Bronchial epithelial cell (primary cell): ENCODE measurements at places on chromosomes 1 and 21. TPM values are rescaled to one million over a fixed set of nuclear protein-coding genes. Genes with fewer than 3 reads are reported as not detected.

The F11R gene
- 269 and 280 TPM in 2 replicates for total RNA-seq

The TIE1 gene
- 0.53 TPM in 1 of 2 replicates, not detected in the other for total RNA-seq

The ZNF648 gene
- not detected in 2 replicates for total RNA-seq

The MRPS21 gene
- 49.5 and 53.5 TPM in 2 replicates for total RNA-seq

The HSD3B2 gene
- not detected in 2 replicates for total RNA-seq

The CHI3L1 gene
- 0.79 and 1.7 TPM in 2 replicates for total RNA-seq

The KIF21B gene
- total RNA-seq: 4.2 and 5.6 TPM in 2 replicates

The AUNIP gene
- total RNA-seq: 2.4 TPM in 2 replicates

The BATF3 gene
- 0.26 TPM in 1 of 2 replicates, not detected in the other for total RNA-seq

The OR2T4 gene
- total RNA-seq: not detected in 2 replicates
